ENCODE measurements at places on chromosomes 3 and 15. TPM values are rescaled to one million over a fixed set of nuclear protein-coding genes. Genes with fewer than 3 reads are reported as not detected.
A peak's percentile ranks its signal among the peaks of the same experiment; 100 is the strongest.

DNA sequence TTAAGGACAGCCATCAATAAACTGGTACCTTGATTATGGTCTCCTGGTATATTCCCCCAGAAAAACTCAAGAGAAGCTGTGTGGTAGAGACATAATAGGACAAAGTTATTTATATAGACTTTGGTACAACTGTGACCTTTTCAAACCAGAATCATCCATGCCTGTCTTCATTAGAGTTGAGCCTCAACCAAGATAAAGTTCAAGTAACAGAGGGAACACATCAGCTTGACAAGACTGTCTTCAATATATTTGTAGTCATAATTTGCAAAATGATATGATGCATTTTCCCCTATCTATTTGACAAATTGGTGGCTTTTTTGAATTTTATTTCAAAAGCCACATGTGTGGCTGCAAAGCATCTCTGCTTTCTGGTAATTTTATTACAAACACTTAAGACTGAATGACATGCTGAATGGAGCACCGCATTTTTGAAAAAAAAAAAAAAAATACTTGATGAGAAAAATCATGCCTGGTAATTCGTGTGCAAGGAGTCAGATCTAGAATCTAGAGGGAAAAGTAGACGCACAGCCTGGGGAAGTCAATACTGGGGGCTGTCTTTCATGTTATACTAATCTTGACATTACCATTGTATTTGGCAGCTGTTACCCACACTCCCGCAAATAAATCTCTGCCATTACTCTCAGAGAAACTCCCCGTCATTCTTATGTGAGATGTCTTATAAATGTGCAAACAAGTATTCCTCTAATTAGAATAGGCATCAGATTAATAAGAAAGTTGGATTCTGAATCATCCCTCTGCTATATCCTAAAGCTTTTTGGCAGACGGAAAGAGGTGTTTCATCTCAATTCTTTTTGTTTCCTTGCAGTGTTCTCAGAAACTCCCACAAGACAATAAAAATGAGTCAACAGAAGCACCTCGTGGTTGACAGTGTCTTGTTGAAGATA, 554.8 kb upstream of the CBLB start:
- no peaks in the 10 kb centered on the region for H3K36me3 ChIP-seq
- H3K4me1 ChIP-seq, result no peaks in the 10 kb centered on the region
- H3K4me3 ChIP-seq, result no peak overlapping the region
- H3K27me3 ChIP-seq, result no peaks in the 10 kb centered on the region
- no peak for DNase-seq
- no peak overlapping the region for H3K27ac ChIP-seq

DNA sequence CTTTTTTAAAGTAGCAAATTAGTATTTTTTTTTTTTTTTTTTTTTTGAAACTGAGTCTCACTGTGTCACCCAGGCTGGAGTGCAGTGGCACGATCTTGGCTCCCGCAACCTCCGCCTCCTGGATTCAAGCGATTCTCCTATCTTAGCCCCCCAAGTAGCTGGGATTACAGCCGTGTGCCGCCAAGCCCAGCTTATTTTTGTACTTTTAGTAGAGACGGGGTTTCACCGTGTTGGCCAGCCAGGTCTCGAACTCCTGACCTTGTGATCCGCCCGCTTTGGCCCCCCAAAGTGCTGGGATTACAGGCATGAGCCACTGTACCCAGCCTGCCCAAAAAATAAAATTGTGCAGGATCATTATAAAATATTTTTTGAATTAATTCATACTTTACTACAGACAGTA, 272.2 kb upstream of the UBE2E1 start:
- H3K27ac ChIP-seq, result no peak overlapping the region
- H3K36me3 ChIP-seq, result no peaks in the 10 kb centered on the region
- H3K27me3 ChIP-seq, result no peaks in the 10 kb centered on the region
- no peak overlapping the region for H3K4me3 ChIP-seq

DNA sequence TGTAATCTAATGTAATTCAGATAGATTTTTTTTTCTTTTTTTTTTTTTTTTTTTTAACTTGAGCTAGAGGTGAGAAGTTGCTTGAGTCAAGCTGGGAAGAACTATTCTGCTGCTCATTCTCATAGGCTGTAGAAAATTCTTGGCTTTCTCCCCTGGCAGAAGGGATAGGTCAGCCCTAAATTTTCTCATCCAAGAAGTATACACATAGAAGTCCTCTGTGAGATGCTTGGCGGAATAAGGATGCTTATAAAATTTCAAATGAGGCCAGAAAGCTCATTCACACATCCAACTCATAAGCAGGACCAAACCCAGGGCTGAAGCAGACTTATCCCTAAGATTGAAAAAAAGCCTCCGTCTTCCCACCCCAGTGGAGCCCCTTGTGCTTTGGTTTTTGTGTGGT, 572.5 kb downstream of the SQOR start:
- H3K27me3 ChIP-seq, result no peaks in the 10 kb centered on the region
- H3K36me3 ChIP-seq, result no peaks in the 10 kb centered on the region
- H3K4me1 ChIP-seq, result no peaks in the 10 kb centered on the region
- no peak for DNase-seq

DNA sequence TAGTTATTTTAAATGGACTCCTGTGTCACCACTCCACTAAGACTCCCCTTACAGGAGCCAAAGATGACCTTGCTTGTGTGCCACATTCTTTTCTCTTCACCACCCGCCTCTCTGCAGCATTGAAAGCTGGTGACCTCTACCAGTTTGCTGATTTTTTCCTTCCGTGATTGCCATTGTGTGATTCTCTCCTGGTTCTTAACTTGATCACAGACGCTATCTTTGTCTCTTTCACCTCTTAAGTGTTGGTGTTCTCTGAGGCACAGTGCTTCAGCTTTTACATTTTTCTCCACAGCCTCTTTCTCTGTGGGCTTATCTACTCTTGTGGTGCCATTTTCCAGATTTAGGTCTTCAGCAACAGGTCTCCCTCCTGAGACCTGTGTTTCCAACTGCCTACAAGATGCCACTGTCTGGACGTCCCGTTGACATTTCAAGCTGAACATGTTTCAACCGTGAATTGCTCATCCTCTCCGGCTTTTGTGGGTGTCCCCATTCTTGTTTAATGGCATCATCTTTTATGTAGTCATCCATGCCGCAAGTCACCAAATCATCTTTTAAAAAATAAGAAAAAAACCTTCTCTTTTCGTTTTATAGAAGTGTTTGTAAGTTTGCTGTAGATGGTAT, 26.5 kb downstream of the IQGAP1 start:
- H3K36me3 ChIP-seq, result no peaks in the 10 kb centered on the region
- H3K4me3 ChIP-seq, result no peak overlapping the region
- H3K27me3 ChIP-seq, result no peaks in the 10 kb centered on the region
- peaks cover 53% of the 10 kb centered on the region for H3K4me1 ChIP-seq
- DNase-seq, result no peak

DNA sequence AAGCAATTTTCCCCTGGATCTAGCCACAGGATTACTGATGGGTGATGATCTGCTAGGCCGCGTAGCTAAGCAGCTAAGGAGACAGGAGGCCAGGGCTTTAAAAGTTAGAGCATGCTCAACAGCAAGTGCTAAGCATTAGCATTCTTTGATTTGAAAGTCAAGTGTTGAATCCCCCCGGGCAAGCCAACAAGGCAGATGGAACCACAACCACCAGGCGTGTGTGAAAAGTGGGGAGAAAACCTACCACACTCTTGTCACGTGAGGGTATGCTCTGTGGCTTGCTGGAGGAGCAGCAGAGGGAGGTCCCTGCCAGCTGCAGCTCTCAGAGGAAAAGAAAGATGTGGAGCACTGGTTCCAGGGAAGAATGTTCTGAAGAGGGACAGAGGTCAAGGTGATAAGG, 20.9 kb downstream of the SLC51A start:
- H3K27me3 ChIP-seq, result no peaks in the 10 kb centered on the region
- no peak for DNase-seq
- H3K36me3 ChIP-seq, result no peaks in the 10 kb centered on the region
- no peak overlapping the region for H3K4me3 ChIP-seq
- H3K4me1 ChIP-seq, result peaks cover 9% of the 10 kb centered on the region

DNA sequence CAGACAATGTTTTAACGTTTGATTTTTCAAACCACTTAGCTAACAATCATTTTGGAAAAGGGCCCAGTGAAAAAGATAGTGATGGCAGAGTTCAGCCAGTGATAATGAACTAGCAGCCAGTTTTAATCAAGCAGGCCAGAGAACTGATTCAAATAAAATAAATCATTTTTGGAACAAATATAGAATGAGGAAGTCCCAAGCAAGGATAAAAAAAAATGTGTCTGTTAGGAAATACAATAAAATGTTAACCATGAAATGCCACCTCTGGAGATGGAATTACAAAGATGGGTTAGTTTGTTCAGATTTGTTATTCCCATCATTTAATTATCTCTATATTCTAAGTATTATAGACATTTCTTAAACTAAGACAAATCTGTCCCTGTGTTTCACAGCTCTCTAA, 1.1 kb downstream of the HERC1 start:
- peaks cover 14% of the 10 kb centered on the region for H3K4me1 ChIP-seq
- no peak for DNase-seq
- no peaks in the 10 kb centered on the region for H3K27me3 ChIP-seq
- no peak overlapping the region for H3K27ac ChIP-seq
- no peaks in the 10 kb centered on the region for H3K36me3 ChIP-seq
- peak overlapping the region; percentile 97 for H3K4me3 ChIP-seq

- no peaks in the 10 kb centered on the region for H3K27me3 ChIP-seq
- no peaks in the 10 kb centered on the region for H3K36me3 ChIP-seq
- DNase-seq, result no peak
- H3K27ac ChIP-seq, result 0 out of 2 replicates have a peak overlapping the region, but pooled peaks have one; percentile 10
- no peak overlapping the region for H3K4me3 ChIP-seq
- H3K4me1 ChIP-seq, result peaks cover 68% of the 10 kb centered on the region
Observed at GRCh38 chr15:78065973-78066946, 11.3 kb downstream of the TBC1D2B start.

GRCh38 chr3:37324131-37324530, 149.7 kb upstream of the LRRFIP2 start:
- peaks cover 58% of the 10 kb centered on the region for H3K36me3 ChIP-seq
- no peak for DNase-seq
- H3K4me3 ChIP-seq, result no peak overlapping the region
- no peak overlapping the region for H3K27ac ChIP-seq

Gene ASB14
- total RNA-seq, result not detected

Gene HIGD2B
- total RNA-seq, result not detected

Gene TOPAZ1
- total RNA-seq, result not detected

Gene TRA2B
- total RNA-seq, result 602 TPM
